ENCODE measurements at places on chromosomes 6 and 20.

- DNase-seq = no peak
Observed at GRCh38 chr20:667351-668034, 8.1 kb downstream of the SCRT2 start.

- peak; percentile 90 for DNase-seq
Observed at GRCh38 chr6:25962149-25963127, at the start of gene TRIM38. Gene TRIM38 (plus strand): TSS chr6:25962802. CDS start chr6:25966523, 3,721 bp downstream.

- DNase-seq = no peak
Observed at GRCh38 chr6:4574007-4574406, 202.2 kb upstream of the CDYL start.

DNA sequence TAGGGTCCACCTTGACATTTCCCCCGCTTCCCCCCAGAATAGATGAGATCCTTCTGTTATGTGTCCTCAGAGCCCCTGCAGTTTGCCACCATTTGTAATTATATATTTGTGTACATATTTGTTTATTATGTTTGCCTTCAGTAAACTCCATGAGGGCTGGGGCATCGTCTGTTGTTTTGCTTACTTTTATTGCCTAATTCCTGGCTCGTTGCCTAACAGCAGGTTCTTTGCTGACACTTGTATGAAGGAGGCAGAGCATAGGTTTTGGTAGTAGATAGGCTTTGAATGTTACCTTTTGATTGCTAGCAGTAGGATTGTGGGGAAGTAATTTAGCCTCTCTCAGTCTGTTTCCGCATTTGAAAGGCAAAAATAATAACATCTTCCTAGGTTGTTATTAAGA lies 9.9 kb downstream of the MAP3K4 start:
- DNase-seq = no peak

GRCh38 chr6:87747646-87748045 lies 45.6 kb upstream of the AKIRIN2 start:
- DNase-seq = no peak

DNA sequence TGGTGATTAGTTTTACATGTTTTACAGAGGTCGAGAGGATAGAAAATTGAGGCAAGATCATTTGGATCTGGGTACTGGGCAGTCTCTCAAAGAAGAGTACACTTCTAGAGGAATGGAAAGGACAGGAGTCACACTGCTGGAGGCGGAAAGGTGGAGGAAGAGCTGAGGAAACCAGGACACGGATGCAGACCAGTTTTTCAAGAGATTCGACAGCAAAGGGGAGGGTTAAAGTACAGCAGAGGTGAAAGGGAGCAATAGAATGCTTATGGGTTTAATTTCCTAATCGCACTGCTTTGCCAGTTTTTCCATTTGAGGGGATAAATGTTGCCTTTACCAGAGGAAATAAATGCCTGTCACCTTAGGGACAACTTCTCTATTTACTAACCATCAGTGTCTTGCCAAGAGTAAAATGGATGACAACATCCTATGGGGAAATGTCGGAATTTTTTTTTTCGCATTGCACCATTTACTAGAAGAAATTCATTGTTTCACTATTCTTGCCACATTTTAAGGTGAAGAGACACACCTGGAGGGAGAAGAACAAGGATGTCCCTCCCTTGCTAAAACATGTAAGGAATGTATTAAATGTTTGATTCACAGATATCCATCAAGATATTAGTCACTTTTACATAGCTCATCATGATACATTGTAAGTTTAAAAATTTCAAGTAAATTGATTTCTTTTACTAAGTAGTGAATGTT lies 226.6 kb downstream of the COL12A1 start:
- no peak for DNase-seq

- no peak for DNase-seq
Observed at GRCh38 chr6:4030669-4031068, 48.3 kb downstream of the FAM217A start.

DNA sequence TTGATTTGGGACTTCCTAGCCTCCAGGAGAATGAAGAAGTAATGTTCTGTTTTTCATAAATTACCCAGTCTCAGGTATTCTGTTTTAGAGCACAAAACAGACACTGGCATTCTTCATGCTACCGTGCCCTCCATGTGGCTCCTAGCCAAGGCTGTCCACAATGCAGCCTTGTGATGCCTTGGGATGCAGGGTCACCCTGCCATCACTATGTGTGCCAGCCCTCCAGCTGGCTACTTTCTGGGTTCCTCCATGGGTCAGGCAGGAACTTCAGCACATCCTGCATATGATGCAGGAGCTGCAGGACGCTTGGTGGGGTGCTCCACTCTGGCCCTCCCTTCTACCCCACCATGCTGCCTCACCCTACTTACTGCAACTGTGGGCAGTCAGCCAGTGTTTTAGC lies 38.0 kb upstream of the FAM50B start:
- no peak for DNase-seq

GRCh38 chr6:105608711-105609374 lies 206.0 kb upstream of the PREP start:
- no peak for DNase-seq

GRCh38 chr6:1641343-1641885 lies 31.7 kb downstream of the FOXC1 start:
- no peak for DNase-seq

- no peak for DNase-seq
Observed at GRCh38 chr6:68876792-68877493, 241.9 kb downstream of the ADGRB3 start.

DNA sequence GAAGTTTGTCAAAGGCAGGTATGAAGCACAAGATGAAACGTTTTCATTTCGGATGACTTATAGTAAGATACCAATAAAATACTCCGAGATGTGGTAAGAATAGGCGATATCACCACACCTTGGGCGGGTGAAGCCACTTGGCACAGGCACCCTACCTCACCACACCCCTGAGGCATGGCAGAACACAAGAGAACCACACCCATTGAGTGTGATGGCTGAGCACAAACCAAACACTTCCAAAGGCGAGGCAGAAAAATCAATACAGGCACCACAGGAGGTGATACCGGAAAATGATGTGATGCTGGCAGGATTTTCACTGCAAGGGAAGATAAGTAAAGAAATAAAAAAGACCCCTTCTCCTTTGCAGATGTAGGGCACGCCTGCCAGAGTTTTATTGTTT lies 332.9 kb upstream of the PRDM1 start:
- DNase-seq = no peak

- no peak for DNase-seq
Observed at GRCh38 chr6:116022841-116023445, 37.7 kb downstream of the FRK start.

DNA sequence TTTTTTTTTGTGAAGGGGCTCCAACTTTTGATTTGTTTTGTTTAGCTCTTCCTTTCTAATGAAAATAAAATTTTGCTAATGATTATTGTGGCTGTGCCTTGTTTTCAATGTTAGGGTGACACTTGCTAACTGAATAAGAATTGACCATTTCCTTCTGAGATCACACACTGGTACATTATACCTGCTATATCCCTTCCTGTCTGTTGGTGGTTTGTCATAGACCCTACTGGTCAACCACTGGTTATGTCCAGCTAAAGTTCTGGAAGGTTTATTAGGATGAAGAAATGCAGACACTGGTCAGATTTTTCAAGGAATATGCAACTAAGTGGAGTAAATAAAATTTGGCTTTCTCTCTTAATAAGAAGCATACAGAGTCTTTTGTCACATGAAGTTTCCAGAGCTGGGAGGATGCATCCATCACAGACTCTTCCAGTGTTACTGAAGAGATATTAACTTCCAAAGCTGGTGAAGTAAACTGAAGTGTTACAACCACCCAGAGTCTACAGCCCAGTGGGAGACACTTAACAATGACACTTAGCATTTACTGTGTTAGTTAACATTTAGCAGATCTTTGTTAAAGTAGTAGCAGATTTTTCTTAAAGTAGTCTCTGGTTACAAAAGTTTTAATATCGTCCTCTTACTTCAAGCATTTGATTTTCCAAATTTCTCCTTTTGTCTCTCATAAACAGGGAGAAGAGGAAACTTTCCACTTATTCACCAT lies 19.7 kb upstream of the CALHM5 start:
- DNase-seq = no peak

DNA sequence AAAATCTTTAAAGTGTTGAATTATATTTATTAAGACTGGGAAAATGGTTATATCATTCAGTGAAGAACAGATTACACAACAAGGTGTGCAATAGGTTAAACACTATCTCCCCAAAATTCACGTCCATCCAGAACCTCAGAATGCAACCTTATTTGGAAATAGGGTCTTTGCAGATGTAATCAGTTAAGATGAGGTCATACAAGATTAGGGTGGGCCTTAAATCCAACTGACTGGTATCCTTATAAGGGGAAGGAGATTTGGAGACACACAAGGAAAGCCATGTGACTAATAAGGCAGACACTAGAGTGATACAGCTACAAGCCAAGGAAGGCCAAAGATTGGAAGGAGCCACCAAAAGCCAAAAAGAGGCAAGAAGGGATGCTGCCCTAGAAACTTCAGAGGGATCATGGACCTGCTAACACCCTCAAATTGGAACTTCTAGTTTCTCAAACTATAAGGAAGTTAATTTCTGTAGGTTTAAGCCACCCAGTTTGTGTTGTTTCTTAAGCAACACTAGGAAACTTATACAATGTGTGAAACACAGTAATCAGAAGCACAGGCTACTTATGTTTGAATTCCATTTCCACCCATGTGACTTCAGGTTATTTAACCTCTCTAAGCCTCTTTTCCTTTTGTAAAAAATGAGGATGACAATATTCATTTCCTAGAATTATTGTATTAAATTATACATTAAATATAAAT lies 16.9 kb downstream of the ILRUN start:
- DNase-seq = no peak

DNA sequence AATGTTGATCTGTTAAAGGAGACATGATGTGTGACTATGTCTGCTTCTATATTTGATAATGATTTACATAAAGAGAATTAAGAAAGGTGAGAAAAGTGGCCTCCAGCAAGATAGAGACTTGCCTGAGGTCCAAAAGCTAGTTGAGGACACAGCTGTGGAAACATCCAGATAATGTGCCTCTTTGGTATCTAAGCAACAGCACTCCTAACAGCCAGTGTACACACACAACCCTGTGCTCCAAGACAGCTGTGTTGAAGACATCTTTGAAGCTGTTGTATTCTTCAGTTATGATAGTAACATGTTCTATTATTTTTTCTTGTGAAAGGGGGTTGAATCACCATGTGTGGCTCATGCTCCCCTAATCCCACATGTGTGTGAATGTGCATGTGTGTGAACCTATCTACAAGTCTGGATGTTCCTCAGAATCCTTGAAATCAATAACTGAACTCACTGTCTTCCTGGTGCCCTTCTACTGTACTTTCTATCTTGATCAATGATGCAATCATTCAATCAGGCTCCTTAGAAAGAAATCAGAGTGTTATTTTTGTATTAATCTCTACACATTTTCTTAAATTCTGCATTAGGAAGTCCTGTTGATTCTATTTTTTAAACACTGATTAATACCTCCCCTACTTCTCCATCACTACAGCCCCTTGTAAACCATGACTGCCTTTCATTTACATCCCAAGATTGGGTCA lies 116.7 kb upstream of the SSTR4 start:
- DNase-seq = no peak

GRCh38 chr6:44599672-44600071 lies 212.2 kb downstream of the CDC5L start:
- no peak for DNase-seq

DNA sequence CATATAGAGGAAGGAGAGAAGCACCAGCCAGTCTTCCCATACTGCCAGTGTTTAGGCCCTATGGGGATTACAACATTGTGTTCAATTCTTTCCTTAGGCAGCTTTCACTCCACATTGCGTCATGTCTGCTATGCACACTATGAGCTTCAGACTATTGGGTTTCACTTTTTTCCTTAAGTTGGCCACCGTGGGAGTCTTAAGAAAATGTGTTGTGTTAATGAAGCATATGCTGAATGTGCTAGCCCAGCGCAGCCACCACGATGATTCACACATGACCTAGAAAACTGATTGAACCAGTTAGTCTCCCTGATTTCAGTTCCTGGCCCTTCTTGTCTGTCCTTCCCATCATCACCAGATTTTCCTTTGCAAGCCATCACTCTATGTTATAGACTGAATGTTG lies 21.5 kb downstream of the TUBB2B start:
- no peak for DNase-seq

DNA sequence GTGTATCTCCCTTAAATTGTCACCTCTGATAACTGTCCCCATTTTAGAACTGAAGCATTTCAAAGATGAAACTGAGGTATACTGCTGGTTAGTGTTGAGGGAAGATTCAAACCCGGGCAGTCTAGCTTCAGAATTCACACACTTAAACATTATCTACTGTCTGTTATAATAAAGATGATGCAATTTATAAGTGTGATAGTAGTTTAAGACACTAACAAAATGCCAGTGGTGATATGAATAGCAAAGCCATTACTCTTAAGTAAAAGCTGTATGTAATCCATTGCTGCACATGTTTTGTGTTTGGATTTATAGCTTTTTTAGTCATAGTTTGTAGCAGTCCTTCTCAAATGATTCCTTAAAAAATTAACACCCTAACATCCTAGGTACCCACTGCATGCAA lies 19.8 kb downstream of the USP45 start:
- no peak for DNase-seq

DNA sequence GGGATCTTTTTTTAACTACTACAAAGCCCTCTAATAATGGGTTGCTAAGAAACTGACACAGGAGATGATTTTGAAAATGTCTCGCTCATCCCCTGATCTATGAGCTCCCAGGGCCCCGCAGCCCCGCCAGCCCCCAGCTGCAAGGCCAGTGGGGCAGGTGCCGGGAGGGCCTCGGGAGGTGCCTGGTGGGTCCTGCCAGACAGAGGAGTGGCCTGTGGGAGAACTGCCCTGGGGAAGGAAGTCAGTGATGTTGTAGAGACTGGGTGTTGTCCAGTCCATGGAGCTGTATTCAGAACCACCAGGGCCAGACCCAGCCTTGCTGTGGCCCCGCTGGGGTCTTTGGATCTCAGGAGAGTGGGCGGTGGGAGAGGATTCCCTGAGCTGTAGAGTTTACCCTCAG lies 258.7 kb downstream of the TAF4 start:
- DNase-seq = no peak

GRCh38 chr20:25220021-25220730 lies 24.7 kb downstream of the ENTPD6 start:
- DNase-seq = no peak

GRCh38 chr6:139881728-139882211 lies 507.3 kb upstream of the CITED2 start:
- no peak for DNase-seq
